Natural killer cell treated with Interleukin-12 subunit alpha and Interleukin-12 subunit beta and Interleukin-15 and Interleukin-18, amount 100 ng/mL, for 72 hours (primary cell): ENCODE measurements at places on chromosomes 7 and 10. TPM values are rescaled to one million over a fixed set of nuclear protein-coding genes. Genes with fewer than 3 reads are reported as not detected.

DNA sequence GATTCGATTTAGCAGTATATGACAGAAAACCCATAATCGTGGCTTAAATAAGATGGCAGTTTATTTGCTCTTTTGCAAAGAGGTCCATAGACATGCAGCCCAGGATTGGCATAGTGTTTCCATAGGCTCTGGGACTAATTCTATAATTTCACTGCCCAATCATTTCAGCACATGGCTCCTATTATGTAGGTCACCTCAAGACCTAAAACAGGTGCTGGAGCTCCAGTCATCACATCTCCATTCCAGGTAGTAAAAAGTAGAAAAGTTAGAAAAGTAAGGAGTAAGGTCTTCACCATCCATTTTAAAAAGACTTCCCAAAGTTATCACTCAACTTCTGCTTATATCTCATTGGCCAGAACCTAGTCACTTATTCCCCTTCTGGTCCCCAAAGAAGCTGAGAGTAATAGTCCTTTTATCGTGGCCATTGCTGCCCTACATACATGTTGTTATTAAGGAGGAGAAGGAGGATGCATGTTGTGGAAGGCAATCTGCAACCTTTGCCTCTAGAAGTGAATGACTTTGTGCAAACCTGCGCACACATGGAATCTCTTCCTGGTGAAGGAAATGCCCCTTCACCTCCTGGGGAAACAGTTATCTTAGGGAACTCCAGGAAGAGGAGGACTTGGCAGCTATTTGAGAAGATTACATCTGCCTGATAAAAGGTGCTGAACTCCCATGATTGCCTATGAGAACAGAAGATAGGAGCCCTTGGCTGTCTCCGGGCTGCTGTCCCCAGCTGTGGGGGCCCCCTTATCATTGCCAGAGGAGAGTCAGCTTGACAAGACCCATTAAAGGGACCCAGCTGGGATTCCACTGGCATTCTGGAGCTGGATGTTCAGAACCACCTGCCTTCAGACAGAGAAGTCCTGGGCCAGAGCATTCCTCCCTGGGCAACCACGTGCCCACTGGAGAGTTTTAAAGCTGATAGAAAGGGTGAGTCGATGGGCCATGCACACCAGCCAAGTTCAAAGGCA, 330.6 kb upstream of the ZMIZ1 start:
- no peak overlapping the region for H3K27ac ChIP-seq
- no peak overlapping the region for H3K4me3 ChIP-seq
- no peak for DNase-seq
- H3K36me3 ChIP-seq = no peaks in the 10 kb centered on the region
- no peaks in the 10 kb centered on the region for H3K4me1 ChIP-seq

The ANKRD61 gene
- not detected for total RNA-seq

The FAM237B gene
- not detected for total RNA-seq

The C10orf95 gene
- total RNA-seq = 0.98 TPM

The ATP5F1C gene
- total RNA-seq = 208 TPM

DNA sequence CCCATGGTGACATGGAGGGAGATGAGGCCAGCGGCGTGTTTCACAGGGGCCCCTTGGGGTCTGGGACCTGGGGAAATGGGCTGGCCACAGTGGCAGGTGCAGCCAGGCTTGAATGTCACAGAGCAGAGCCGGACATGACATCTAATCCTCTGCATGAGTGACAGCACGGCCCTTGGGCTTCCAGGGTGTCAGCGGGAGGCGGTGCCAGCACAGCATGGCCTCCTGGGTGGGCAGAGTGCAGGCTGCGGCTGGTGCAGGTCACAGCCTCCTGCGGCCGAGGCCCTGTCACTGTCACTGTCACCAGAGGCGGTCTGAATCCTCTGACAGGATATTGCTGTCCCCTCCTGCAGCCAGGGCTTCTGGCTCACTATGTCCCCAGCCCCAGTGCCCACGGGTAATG, 18.2 kb downstream of the BHLHA15 start:
- H3K4me3 ChIP-seq = no peak overlapping the region
- no peak overlapping the region for H3K27ac ChIP-seq
- H3K27me3 ChIP-seq = no peaks in the 10 kb centered on the region
- H3K4me1 ChIP-seq = peaks cover 4% of the 10 kb centered on the region
- H3K36me3 ChIP-seq = no peaks in the 10 kb centered on the region

The STOX1 gene
- total RNA-seq = 0.50 TPM

The TRPV5 gene
- total RNA-seq = not detected

GRCh38 chr10:121440461-121440860, 157.8 kb downstream of the FGFR2 start:
- DNase-seq = no peak
- H3K4me1 ChIP-seq = no peaks in the 10 kb centered on the region
- no peaks in the 10 kb centered on the region for H3K27me3 ChIP-seq
- H3K4me3 ChIP-seq = no peak overlapping the region
- no peaks in the 10 kb centered on the region for H3K36me3 ChIP-seq

DNA sequence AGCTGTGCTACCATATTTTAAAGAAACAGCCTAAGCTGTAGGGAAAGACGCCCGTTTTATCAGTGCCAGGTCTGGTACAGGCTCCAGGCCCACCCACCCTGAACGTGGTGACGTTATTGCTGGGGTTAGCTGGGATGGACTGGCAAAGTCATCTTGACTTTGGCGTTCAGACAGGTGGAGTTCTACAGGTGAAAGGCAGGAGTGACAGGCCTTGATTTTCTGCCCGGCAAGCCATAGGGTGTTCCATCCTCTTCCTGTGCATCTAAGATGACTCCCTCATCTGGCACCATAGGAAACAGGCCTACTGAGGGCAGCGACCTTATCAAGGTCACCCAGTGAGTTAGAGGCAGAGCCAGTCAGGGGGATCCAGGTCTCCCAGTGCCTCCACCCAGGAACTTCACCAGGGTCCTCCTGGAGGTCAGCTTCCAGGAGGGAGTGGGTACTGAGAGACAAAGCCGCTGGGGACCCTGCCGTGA, 41.6 kb downstream of the HK1 start:
- H3K27me3 ChIP-seq = no peaks in the 10 kb centered on the region
- H3K4me1 ChIP-seq = peaks cover 29% of the 10 kb centered on the region
- peak overlapping the region; percentile 97 for H3K4me3 ChIP-seq

DNA sequence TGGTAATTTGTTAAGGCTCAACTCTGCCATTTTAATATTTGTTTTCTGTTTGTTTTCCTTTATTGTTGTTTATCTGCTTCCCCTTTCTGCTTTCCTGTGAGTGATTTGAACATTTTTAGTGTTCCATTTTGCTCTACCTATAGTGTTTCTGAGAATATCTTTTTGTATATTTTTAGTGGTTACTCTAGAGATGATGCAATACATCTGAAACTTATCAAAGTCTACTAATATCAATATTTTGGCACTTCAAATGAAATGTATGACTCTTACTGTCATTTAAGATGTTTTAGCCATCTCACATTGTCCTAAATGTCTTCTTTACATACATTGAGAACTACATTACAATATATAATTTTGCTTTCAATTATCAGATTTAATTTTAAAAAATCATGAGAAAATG, 98.9 kb downstream of the PLXDC2 start:
- H3K4me1 ChIP-seq = no peaks in the 10 kb centered on the region
- no peaks in the 10 kb centered on the region for H3K27me3 ChIP-seq
- peaks cover 6% of the 10 kb centered on the region for H3K36me3 ChIP-seq
- no peak overlapping the region for H3K4me3 ChIP-seq

The OR2A1 gene
- not detected for total RNA-seq

GRCh38 chr7:151595702-151596350, 76.1 kb upstream of the RHEB start:
- no peaks in the 10 kb centered on the region for H3K27me3 ChIP-seq
- peaks cover 4% of the 10 kb centered on the region for H3K36me3 ChIP-seq
- DNase-seq = no peak

The FAM25A gene
- not detected for total RNA-seq

GRCh38 chr10:14876764-14877163, 1.9 kb upstream of the SUV39H2 start:
- peak overlapping the region; percentile 86 for H3K27ac ChIP-seq
- H3K4me3 ChIP-seq = peak overlapping the region; percentile 95
- H3K27me3 ChIP-seq = no peaks in the 10 kb centered on the region
- no peak for DNase-seq
- peaks cover 14% of the 10 kb centered on the region for H3K4me1 ChIP-seq
- no peaks in the 10 kb centered on the region for H3K36me3 ChIP-seq

- no peaks in the 10 kb centered on the region for H3K36me3 ChIP-seq
- H3K4me3 ChIP-seq = no peak overlapping the region
- peaks cover 1% of the 10 kb centered on the region for H3K4me1 ChIP-seq
- DNase-seq = no peak
- H3K27me3 ChIP-seq = peaks cover 20% of the 10 kb centered on the region
- H3K27ac ChIP-seq = no peak overlapping the region
These were observed 77.9 kb downstream of the CTNNA3 start for GRCh38 chr10:67618116-67618515.

The HTRA1 gene
- not detected for total RNA-seq

- H3K4me1 ChIP-seq = no peaks in the 10 kb centered on the region
- no peak overlapping the region for H3K27ac ChIP-seq
- DNase-seq = no peak
- H3K36me3 ChIP-seq = peaks cover 6% of the 10 kb centered on the region
These were observed 521.8 kb upstream of the DPP6 start for GRCh38 chr7:153530441-153530840.

The PNLIPRP1 gene
- total RNA-seq = not detected

The ITGB8 gene
- 0.10 TPM for total RNA-seq

DNA sequence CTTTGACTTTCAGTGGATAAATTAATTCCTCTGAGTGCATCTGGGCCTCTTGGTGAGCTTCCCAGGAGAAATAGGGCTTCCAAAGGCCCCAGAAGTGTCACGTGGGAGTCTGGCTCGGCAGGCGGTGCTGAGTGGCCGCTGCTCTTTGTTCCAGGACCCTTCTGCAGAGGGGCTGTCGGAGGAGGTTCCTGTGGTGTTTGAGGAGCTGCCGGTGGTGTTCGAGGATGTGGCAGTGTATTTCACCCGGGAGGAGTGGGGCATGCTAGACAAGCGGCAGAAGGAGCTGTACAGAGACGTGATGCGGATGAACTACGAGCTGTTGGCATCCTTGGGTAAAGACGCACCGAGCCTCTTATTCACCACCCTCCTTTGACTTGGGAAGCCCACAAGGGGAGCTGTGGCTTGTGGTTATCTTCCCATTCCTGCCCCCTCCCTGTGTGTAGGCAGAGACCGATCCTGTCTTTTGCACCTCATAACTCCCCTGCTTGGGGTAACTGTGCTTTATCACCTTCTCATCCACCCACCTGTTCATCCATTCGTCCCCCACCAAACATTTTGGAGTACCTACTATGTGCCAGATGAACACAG, 11.9 kb downstream of the ZNF862 start:
- no peak overlapping the region for H3K4me3 ChIP-seq
- DNase-seq = peak; percentile 28
- no peak overlapping the region for H3K27ac ChIP-seq
- no peaks in the 10 kb centered on the region for H3K27me3 ChIP-seq
- H3K4me1 ChIP-seq = peaks cover 3% of the 10 kb centered on the region
- H3K36me3 ChIP-seq = peaks cover 4% of the 10 kb centered on the region

- H3K4me1 ChIP-seq = no peaks in the 10 kb centered on the region
- DNase-seq = no peak
- no peak overlapping the region for H3K4me3 ChIP-seq
- no peaks in the 10 kb centered on the region for H3K36me3 ChIP-seq
- no peak overlapping the region for H3K27ac ChIP-seq
- peaks cover 54% of the 10 kb centered on the region for H3K27me3 ChIP-seq
These were observed 106.2 kb upstream of the PITRM1 start for GRCh38 chr10:3278771-3279170.

DNA sequence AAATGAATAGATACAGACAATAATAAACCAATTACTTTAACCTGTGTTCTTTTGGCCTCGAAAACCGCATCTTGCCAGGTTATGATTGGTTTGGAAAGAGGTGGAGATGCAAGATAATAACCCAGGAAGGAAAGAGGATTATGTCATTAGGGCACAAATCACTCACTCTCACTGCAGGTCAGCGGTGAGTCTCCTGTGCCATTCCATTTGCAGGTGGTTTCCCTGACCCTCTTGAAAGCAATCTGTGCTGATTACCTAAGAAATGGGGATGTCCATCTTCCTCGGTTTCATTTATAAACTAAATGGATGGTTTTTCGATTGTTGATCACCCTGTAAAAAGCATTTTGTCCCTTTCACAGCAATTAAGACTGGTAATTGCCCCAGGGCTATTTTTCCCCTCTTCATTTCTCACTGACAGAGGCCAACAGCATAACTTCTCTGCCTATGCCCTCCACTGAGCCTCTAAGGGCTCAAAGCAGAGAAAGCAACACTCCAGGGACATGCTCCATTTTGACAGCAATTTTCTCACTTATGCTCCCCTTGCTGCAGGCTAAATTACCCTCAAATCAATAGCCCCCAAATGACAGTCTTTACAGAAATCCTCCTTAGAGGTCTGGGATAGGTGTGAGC, 257.5 kb downstream of the IPMK start:
- no peak overlapping the region for H3K4me3 ChIP-seq
- H3K36me3 ChIP-seq = no peaks in the 10 kb centered on the region
